Stimulated activated CD4-positive, alpha-beta T cell treated with anti-CD3 and anti-CD28 coated beads, Interleukin-4, amount 100 ng/mL, for 4 hours (primary cell): ENCODE measurements at places on chromosomes 7 and 10.

DNA sequence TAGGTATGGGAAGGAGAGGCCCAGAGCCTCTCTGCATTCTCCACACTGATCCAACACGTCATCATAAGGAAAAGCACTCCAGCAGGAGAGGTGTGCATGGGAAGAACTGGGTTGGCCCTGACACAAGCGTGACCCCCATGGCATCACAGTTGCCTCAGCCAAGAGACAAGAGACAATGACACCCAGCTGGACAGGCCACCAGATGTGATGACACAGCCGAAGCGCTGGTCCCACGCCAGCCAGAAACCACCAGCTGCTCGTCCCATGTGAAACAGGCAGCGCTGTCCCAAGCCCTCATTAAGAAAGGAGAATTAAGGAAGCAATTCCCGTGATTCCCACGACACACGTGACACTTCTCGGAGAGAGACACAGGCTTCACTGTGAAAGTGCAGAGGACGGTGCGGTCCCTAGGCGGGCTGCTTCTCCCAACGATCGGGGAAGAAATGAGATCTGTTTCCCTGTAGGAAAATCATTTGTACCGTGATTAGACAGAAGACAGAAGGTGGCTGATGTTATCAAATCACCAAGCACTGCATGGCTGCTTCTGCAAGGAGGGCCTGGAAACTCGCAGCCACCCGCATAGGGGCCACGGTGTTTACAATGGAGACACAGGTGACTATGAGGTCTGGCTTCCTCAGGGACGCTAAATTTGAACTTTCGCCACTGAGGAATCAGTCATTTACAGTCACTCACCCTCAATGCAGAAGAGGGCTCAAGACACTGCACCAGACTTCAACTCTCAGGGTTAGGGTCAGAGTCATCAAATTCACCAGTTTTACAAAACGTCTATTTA lies 74.5 kb downstream of the DIP2C start:
- no peak for DNase-seq

DNA sequence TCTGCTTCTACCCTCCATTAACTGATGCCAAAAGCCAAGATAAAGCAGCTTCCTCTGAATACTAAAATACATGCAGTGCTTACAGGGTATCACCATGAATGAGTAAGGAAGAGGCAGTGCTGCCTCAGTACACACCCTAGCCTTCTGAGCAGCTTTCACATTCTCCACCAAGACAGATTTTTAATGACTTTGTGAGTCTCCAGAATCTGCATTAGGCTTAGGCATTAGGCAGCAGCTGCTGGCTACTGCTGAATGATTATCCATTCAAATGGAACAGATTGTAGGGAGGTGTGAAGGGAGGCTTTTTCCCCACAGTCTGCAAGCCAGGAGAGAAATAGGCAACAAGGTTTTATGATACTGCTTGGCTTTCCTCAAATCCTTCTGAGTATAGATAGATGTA lies 1226.7 kb upstream of the LRRN3 start:
- no peak for DNase-seq

GRCh38 chr10:67789769-67790168 lies 48.2 kb downstream of the DNAJC12 start:
- DNase-seq = no peak

DNA sequence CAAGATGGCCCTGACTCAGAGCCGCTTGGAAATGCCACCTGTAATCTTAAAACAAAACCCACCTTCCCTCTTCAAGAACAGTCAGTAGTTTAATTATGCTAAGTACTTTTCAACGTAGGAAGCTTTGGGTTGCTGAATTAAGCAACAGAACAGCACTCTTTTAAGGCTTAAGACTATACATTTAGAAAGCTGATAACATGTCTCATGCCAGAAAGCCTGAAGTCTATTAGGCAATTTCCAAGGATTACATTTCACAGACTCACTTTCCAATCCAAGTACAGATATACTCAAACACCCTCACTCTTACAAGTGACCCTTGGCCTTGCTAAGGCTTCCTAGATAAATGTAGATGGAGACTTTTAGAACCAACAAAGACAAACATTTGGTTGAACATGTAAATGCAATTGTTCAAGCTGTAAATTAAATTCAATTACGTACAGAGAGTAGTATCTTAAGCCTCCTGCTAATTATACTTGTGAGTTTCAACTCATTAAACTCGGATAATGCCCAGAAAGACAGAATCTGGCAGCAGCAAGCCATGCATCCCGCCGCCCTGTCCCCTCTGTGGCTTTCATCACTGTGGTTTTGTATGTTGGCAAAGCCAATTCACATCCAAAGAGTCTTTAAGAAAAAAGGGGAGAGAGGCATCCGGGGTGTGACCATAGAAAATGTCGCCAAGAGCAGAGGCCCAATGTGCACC lies 283.1 kb upstream of the NRP1 start:
- DNase-seq = no peak

- no peak for DNase-seq
Observed at GRCh38 chr7:29851487-29851886, 45.2 kb downstream of the WIPF3 start.

- no peak for DNase-seq
Observed at GRCh38 chr7:76080204-76080603, 32.3 kb downstream of the MDH2 start.

GRCh38 chr7:55521917-55522902 lies 50.1 kb downstream of the VOPP1 start:
- DNase-seq = no peak

DNA sequence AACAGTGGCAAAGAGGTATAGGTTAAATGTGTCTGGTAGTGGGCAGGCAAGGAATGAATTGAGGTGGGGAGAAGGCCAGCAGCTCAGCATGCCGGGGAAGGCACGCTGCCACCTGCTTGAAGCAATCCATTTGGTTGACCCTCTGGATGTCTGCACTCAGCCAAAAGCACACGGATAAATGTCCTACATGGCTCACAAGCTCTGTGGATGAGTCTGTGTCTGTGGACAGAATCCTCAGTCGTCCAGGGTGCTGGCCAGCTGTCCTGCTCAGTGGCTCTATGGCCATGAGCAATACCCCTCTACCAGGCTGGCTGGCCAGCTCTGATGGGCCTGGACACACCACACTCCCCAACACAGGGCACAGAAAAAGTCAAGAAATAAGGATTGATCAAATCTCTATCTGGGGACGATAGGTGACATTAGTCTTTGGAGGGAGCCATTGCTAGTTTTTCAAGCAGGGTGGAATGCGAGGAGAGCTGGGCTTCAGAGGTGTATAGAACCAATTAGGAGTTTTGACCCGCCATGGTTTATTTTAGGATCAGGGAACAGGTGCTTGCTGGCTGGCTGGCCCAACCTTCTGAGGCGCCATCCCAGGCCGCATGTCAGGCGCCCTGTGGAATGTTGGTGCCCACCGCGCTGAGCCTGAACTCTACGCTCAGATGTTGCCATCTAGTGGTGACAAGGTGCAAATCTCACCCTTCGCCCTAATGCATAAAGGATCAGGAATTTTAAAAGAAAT lies 493.4 kb downstream of the TNS3 start:
- no peak for DNase-seq

- DNase-seq = no peak
Observed at GRCh38 chr10:58240531-58240930, 27.2 kb downstream of the IPMK start.

GRCh38 chr10:104446151-104446550 lies 92.5 kb downstream of the CFAP58 start:
- DNase-seq = no peak

DNA sequence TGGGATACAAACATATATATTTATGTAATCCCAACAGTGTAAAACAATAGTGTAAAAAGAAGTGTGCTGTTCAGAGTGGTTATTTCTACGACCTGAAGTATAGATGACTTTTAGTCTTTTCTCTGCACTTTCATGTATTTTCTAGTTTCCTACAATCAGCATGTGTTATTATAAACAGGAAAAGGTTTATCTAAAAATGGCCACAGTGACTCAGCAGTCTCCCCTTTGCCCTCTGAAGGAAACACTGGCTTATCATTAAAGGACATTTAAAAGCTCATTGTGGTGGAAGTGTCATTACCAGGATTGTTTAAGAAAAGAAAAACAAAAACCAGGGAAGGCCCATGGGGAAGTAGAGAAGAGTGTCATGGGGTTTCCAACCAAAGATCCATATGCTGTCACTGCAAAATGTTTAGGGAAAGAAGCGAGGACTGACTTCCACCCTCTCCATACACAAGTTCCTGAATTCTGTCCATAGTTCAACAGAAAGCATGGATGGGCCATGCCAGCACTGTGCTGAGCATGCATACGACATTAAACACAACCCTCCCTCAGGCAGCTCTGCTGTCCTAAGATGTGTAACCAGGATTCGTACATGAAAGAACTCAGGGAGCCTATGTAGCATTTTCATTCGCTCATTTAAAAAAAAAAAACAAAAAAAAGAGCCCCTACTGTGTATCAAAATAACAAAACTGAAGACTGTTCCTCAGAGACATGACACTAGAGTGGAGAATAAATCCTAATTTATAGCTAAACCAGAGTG lies 10.2 kb downstream of the CYREN start:
- DNase-seq = no peak

- no peak for DNase-seq
Observed at GRCh38 chr10:11899067-11899876, 76.1 kb downstream of the PROSER2 start.

GRCh38 chr7:152711444-152711944 lies 35.6 kb upstream of the XRCC2 start:
- DNase-seq = no peak

- no peak for DNase-seq
Observed at GRCh38 chr7:38844952-38845563, 63.9 kb downstream of the VPS41 start.
